Stimulated activated CD8-positive, alpha-beta memory T cell treated with anti-CD3 and anti-CD28 coated beads, Interleukin-12 subunit alpha, Interleukin-12 subunit beta, amount 100 ng/mL, for 1 hour (primary cell): ENCODE measurements at places on chromosomes 1 and 21.

DNA sequence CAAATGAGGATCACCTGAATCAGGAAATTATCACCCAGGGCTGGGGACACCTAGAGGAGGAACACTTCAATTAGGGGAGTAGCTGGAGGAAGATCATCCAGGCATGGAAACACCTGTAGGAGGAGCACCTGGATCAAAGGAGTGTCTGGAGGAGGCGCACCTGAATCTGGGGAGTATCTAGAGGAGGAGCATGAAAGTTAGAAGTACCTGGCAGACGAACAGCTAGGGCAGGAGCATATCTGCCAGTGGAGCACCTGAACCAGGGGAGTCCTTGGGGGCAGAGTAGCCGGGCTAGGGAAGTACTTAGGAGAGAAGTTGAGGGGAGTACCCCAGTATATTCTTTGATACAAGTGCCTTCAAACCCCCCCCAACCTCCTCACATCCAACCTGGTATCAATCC, 1.3 kb downstream of the C1orf210 start:
- DNase-seq, result no peak

DNA sequence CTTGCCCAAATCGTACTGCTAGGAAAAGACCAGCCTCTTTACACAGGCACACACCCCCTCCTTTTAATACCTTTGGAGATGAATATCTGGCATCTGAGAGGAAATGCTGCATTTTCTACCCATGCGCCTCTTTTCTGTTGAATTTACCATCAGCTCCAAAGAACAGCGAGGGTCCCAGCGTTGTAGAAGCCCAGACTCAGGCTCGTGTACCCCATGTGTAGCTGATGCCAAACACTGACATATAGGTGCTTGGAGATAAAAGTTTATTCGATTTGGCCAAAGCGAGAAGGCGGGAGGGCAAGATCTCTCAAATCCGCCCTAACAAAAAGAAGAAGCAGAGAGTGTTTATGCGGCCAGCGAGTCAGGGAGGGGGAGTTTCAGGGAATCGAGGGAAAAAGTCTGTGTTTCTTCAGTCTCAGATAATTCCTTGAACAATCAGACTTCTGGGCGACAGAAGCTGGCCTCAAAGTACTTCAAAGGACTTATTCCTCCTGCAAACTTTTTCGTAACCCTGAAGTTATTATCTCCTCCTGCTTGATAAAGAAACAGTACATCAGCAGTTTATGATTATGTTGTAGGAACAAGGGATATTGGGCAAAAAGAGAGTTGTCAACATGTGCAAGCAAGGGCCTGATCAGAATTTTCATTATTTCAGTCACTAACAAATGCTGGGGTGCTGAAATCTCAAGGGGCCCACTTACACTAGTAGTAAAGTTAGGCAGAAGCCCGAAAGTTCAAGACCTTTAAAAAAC, 642 bp upstream of the CREG1 start:
- no peak for DNase-seq

- DNase-seq, result no peak
These were observed 126.9 kb downstream of the SETD4 start for GRCh38 chr21:35933466-35933865.

DNA sequence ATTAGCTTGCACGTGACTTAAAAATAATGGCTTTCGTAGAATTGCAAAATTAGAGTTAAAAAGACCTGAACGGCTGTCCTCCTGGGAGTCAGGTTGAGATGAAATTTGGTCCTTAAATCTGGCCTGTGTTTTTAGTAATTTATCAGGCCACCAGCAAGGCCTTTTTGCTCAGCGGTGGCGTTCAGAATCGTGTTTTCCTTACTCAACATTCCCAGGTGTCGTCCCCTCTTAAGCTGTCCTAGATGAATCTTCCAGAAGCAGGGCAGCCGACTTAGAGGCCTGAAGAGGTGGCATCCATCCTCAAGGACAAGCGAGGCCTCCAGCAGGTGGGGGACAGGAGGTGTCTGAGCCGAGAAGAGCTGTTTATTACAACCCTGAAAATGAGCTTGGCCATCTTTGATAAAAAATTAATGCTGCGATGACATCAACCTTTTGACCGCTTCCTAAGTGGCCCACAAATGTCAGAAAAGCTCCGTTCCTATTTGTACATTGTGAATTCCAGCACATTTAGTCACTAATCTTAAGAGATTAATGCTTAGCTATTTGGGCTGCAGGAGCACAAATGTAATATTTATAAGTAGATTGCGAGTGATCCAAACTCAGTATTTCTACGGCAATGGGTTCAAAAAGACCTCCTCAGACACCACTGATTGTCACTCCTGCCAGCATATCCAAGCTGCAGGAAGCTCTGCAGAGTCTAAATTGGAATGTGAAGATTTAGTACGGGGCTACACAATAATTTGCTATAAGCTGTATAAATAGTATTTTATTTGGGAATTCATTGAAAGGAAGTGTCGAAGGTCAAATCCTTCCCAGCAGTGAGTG, 344.1 kb upstream of the VAMP3 start:
- DNase-seq, result no peak

GRCh38 chr1:156608036-156608674, 6.9 kb upstream of the GPATCH4 start:
- DNase-seq, result no peak

DNA sequence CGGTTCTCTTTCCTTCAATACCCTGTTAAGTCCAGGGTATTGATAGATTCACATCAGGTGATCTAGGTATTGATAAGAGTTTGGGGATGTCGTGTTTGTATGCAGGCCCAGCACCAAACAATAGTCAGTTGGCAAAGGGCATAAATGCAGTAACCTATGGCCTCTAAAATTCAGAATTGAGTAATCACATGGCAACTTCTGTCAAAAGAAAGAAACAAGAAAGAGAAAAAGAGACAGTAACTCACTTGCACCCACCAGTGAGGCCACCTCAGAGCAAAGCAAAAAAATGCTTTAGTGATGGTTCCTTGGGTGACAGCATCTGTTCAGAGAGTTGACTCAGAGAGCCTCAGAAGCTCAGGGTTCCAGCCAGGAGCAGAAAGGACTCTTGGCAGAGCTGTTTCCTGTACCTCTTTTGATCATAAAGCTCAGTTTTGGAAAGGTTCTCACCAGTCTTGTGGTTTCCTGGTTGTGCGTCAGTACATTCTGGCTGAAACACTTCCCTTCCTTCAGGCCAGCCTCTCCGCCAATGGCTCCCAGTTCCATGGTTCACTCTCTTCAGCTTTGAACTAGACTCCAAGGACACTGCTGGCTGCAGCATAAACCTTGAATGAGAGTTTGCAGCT, 70.1 kb upstream of the GORAB start:
- DNase-seq, result no peak
